ENCODE measurements at places on chromosomes 11 and 22.

DNA sequence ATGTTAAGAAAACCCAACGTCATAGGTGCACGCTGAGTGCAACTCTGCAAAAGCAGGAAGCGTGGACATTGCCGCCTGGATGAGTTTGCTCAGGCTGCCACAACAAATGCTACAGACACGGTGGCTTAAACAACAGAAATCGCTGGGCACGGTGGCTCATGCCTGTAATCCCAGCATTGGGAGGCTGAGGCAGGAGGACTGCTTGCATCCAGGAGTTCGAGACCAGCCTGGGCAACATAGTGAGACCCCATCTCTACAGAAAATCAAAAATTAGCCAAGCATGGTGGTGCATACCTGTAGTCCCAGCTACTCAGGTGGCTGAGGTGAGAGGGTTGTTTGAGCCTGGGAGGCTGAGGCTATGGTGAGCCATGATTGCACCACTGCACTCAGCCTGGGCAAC is 13.4 kb upstream of the PGA3 start:
- no peak for DNase-seq

DNA sequence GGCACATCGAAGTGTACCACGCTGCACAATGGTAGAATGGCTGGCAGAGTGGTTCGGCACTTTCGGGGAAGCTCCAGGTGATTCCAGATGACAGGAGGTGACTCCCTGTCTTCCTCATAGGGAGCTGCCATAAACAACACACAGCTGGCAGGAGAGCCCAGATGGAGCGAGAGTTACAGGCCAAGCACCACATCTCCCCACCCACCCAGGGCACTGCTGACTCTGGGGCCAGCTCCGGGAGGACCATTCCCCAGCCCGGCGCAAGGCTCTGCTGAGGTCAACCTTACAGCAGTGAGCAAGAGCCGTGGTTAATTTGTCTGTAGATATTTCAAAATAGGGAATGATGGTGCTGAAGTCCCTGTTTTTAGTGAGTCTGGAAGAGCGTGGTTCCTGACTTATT is 78.8 kb upstream of the HMGXB4 start:
- no peak for DNase-seq

DNA sequence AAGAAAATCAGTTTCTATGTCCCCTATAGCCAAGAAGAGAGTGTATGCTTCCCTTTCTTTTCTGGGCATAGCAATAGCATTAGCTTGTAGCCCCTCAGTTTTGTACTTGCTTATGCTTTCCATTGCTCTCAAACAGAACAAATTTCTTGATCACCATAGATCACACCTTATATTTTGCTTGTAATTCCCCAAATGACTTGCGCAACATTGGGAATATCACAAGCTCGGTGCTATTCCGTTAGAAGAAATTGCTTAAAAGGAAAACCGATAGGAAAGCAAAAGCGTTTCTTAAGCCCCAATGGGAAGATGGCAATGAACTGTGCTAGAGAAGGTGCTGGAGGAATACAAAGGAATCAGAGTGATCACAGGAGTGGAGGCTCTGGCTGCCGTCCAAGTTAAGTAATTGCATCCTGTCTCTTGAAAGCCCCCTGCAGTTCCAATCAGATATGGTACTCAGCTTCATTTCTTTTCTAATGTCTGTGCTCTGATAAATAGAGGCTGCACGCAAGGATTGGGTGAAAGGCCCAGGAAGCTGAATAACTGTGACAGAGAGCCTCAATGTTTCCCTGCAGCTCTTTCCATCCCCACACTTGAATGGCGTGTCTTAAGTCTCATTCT is 182.1 kb upstream of the KIRREL3 start:
- DNase-seq = no peak

- peak; percentile 68 for DNase-seq
Measured at GRCh38 chr11:1557904-1558774, 13.9 kb downstream of the DUSP8 start.

- peak; percentile 57 for DNase-seq
Measured at GRCh38 chr11:117815262-117815803, 9.2 kb downstream of the FXYD2 start.

GRCh38 chr22:44247346-44247745 is 65.4 kb downstream of the SHISAL1 start:
- DNase-seq = no peak

- DNase-seq = peak; percentile 76
Measured at GRCh38 chr11:61627850-61628661, 47.2 kb upstream of the SYT7 start.

DNA sequence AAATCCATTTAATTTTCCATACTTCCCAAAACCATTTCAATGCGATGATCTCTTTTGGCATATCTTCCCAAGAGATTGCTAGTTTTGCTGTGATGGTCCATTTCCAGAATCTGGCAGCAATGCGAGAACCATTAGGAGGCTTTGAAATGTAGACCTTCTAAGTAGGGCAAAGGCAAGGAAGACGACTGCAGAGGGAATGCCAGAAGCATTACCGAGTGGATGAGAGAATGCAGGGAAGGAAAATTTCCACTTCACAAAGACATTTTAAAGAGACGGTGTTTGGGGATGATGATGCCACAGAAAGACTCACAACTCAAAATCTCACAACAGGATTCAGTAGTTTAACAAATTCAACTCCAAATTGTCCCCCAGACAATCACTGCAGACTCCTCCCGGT is 471 bp upstream of the CEP126 start:
- DNase-seq = no peak

DNA sequence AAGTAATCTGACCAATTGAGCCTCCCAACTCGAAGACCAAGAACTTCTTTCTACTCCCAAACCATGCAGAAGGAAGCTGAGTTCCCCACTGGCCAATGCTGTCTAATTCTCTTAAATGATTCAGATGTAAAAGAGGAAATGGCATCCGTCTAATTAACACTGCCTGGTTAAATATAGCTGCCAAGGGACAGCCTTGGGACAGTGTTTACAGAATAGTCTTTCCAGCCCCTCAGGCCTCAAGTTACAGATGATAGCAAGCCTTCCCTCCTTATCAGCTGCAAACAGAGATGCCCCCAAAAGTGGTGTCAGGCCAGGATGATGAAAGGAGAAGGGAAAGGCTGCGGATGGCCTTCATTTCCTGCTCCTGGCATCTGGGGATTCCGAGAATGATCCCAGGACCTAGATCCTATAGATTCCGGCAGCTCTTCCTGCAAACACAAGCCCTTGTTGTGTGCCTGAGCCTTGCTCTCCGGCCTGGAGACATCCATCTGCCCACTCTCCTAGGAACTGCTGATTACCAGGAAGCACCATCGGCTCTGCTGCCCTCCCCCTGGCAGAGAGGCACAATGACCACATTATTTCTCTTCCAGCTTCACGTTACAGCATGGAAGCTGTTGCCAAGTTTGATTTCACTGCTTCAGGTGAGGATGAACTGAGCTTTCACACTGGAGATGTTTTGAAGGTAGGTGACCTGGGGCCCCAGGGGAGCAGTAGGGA is 13.5 kb upstream of the TMA7B start:
- DNase-seq = no peak

DNA sequence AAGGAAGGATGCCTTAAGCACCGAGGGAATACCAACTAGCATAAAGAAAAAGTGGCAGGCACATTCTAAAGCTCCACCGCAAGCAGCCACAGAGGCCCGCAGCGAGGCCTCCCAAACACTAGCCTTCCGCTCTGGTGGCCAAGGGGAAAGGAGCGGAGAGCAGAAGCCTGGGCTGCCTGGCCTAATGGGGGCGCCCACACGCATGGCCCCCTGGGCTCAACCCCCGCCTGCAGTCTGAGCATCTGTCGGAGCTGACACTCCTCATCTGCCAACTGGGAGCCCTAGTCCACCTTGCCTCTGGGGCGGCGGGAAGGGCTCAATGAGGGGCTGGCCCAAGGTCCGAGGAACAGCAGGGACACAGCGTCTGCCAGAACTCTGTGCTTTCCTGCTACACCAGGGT is 50.1 kb upstream of the WNT11 start:
- peak; percentile 18 for DNase-seq

DNA sequence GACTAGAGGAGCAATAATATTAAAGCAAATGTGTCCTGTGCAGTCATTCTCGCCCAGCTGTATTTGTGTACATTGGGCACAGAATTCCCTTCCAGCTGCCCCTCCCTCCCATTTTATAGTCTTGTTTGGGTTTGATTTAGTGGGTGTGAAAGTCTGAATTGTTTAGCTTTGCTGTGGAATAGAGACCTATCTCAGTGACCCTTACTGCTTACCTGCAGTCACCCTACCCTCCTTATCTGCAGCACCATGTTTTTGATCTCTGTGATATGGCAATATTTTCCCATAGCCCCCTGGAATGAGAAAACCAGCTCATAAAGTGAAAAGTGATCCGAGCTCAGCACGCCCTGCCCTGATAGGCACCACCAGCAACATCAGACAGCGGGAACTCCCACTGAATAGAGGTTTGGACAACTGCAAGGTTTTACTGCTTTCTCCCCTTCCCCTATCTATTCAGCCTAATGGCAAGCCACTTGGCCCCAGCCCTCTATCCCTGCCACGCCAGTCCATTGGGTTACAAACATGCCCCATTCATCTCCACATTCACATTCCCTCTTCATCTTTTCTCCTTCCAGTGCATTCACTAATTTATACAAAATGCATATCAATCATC is 199.0 kb downstream of the ETS1 start:
- DNase-seq = no peak

DNA sequence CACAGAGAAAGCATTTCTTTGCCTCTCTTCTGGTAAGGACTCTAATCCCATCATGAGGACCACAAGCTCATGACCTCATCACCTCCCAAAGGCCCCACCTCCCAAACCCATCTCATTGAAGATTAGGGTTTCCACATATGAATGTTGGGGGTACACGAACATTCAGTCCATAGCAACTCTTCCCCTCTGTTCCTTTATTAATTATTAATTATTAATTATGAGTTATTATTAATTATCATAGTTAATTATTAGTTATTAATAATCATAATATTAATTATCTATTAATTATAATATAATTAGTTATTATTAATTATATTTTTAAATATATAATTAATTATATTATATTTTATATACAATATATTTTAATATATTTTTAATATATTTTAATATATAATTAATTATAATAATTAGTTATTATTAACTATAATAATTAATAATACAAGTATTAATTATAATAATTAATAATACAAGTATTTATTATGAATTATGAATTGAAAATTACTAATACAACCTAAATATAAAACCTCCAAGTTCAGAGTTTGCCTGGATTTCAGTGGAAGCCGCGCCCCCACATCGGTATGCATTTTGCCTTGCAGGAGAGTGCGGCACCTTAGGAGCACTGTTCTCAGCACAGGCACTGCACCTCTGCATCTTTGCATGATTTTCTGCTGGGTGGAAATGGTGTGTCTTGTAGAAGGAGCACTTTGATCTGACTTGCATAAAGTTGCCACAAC is 128.0 kb upstream of the FGF3 start:
- peak; percentile 23 for DNase-seq

GRCh38 chr11:12274558-12275197 is 102.7 kb upstream of the PARVA start:
- DNase-seq = no peak

DNA sequence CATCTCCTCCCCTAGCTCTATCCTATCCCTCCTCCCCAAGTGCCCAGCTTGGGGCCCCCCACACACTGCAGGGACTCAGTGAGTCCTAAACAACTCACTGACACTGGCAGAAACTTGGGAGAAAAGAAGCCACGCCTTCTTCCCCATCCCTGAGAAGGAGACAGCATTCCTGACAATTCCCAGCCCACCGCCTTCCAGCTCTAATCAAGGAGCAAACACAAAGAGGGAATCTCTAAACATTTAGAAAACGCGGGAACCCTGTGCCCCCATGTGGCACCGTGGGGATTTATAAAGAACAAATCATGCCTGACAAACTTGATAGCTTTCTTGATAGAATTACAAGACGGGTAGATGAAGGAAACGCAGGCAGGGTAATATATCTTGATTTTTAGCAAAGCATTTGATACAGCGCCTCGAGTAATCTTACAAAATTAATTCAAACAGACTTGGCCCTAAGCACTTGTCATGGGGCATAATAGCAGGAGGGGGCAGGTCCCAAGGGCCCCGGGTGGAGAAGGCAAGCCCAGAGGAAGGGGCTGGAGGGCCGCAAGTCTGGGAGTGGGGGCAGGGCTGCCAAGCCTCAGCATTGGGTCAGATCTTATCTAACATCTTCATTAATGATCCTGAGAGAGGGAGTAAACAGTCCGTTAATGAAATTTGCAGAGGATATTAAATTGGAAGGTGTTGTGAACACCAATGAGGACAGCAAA is 4.5 kb downstream of the CHST1 start:
- DNase-seq = no peak

GRCh38 chr11:29679996-29680395 is 336.8 kb downstream of the KCNA4 start:
- DNase-seq = no peak

- no peak for DNase-seq
Measured at GRCh38 chr11:76496174-76496573, 51.4 kb downstream of the EMSY start.

DNA sequence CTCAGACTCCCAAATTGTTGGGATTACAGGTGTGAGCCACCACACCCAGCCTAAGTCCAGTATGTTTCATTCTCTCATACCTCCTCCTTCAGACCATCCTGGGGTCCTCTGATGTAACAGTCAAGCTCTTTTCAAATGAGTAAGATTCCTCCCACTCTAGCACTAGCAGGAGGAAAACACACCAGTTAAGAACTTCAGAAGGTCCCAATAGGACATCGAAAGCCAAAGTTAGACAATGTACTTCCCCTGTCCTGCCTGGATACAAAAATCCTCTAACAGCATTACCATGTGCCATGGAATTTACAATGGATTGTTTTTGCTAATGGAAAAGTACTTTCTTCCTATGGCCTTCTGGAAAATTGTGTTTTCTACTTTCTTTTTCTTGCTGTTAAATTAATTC is 67.1 kb downstream of the CCDC34 start:
- no peak for DNase-seq

DNA sequence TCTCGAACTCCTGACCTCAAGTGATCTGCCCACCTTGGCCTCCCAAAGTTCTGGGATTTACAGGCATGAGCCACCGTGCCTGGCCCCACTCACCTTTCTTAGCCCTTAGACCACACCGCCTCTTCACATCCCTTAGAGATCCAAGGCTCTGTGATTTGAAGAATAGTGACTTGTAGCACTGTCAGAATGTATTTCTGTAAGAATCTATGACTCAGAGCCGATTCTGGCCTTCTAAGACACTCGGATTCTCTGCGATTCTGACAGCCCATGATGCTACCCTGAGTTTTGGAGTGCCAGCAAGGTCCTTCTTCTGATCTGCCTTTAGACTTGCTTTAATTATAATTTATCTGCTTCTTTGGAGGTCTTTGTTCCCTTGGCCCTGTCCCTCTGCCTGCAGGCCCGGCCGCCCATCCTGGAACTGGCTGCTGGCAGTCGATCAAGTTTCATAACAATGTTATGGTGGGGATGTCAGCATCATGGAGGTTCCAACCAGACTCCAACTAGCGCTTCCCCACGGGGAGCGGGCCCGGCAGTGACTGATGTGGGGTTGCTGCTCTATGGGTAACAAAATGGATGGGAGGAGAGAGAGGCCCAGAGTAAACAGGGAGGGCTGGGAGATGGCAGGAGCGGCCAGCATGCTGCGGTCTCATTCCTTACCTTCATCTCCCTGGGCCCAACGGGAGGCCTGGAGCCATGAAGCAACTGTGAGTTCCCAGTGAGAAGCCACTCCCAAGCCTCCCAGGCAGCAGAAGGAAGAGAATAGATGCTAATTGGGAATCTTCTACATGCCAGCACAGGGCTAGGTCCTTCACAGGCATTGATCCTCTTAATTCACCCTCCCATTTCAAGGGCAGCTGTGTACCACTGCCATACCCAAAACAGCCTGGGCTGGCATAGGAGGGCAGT is 55.7 kb upstream of the RASD2 start:
- no peak for DNase-seq

Data from left ventricle myocardium superior (tissue), 1 donor.